ENCODE measurements at places on chromosomes 3 and 15. TPM values are rescaled to one million over a fixed set of nuclear protein-coding genes. Genes with fewer than 3 reads are reported as not detected.
A peak's percentile ranks its signal among the peaks of the same experiment; 100 is the strongest.

FBXL22 gene
- total RNA-seq, result 58.4 TPM

DNAH1 gene
- total RNA-seq, result 13.8 TPM

GRCh38 chr3:138688871-138689299 lies 80.3 kb downstream of the FAIM start:
- no peak for DNase-seq

GRCh38 chr15:99076555-99077308 lies 28.1 kb upstream of the SYNM start:
- DNase-seq, result peak; percentile 69

Data from mucosa of gallbladder (tissue), 1 donor.